GM20000 (cell line): ENCODE measurements at places on chromosomes 5 and 9.

DNA sequence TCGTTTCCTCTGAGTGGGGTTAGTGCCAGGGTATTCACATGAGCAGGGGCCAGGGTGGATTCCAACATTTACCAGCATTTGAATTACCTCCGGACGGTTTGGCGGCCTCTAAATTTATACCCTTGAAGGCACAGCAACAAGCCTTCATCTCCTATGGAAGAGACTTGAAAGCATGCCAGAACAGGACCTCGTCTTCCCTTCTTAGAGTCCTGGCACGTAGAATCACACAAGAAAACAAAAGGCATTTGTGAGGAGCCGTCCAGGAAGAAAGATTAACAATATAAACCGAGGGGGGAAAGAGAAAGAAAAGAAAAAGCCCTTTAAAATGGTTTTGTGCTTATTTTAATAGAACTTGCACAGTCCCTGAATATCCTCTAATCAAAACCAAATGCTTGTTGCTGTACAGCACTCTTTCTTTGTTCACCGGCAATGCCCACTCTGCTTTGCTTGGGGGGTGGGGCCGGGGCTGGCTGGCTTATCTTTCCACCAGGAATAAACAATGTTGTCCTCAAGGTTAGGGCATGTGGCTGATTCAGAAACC lies 575.8 kb upstream of the ZNF462 start:
- no peak for DNase-seq

GRCh38 chr9:109161471-109161870 lies 5.6 kb downstream of the FRRS1L start:
- DNase-seq = no peak

DNA sequence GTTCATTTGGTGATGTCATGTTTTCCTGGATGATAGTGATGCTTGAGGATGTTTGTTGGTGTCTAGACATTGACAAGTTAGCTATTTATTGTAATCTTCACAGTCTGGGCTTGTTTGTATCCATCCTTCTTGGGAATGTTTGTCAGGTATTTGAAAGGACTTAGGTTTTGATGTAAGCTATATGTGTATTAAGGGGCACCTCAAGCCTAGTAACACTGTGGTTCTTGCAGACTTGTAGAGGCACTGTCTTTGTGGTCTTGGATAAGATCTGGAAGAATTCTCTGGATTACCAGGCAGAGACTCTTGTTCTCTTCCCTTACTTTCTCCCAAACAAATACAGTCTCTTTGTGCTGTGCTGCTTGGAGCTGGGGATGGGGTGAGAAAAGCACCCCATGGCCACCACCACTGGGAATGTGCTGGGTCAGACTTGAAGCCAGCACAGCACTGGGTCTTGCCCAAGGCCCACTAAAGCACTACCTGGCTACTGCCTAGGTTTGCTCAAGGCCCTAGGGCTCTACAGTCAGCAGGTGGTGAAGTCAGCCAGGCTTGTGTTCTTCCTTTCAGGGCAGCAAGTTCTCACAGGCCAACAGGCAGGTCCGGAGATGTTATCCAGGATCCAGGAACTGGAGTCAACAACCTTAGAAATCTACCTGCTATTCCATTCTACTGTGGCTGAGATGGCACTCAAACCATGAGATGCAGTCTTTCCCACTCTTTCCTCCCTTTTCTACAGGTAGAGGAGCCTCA lies 49.3 kb upstream of the GNA14 start:
- no peak for DNase-seq

GRCh38 chr9:136220017-136220729 lies 15.2 kb upstream of the LHX3 start:
- DNase-seq = no peak

- DNase-seq = no peak
Measured at GRCh38 chr9:119802133-119802532, 432.9 kb upstream of the BRINP1 start.

DNA sequence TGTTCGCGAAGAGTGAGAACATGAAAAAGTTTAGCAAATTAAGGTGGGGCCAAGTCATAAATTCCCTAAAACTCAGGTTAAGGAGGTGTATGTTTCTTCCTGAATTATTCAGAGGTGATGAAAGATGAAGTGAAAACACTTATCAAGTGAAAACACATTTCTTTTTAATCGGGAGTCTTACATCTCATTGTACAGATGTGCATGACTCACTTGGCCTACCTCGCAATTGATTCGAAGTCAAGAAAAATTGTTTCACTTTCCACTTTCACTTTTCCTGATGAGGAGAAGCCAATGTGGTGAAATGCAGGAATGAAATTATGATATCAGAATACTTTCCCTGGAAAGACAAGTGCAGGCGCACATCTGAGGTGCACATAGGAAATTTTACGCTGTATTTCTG lies 78.7 kb downstream of the SLC25A46 start:
- no peak for DNase-seq

DNA sequence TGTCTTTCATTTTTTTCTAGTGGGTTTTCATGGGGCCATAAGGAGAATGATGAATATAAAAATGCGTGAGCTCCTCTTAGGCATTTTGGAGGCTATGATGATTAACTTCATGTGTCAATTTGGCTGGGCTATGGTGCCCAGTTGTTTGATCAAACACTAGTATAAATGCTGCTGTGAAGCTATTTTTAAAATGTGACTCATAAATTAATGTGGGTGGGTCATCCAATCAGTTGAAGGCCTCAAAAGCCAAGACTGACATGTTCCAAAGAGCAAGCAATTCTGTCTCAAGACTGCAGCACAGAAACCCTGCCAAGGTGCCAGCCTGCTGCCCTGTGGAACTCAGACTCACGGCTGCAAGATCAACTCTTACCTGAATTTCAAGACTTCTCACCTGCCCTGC lies 24.4 kb upstream of the ICE1 start:
- no peak for DNase-seq

GRCh38 chr5:102961671-102962070 lies 158.3 kb downstream of the GIN1 start:
- no peak for DNase-seq

GRCh38 chr5:17895288-17896033 lies 261.2 kb downstream of the TAF11L14 start:
- DNase-seq = no peak

GRCh38 chr5:144405991-144406390 lies 235.3 kb downstream of the KCTD16 start:
- DNase-seq = no peak

DNA sequence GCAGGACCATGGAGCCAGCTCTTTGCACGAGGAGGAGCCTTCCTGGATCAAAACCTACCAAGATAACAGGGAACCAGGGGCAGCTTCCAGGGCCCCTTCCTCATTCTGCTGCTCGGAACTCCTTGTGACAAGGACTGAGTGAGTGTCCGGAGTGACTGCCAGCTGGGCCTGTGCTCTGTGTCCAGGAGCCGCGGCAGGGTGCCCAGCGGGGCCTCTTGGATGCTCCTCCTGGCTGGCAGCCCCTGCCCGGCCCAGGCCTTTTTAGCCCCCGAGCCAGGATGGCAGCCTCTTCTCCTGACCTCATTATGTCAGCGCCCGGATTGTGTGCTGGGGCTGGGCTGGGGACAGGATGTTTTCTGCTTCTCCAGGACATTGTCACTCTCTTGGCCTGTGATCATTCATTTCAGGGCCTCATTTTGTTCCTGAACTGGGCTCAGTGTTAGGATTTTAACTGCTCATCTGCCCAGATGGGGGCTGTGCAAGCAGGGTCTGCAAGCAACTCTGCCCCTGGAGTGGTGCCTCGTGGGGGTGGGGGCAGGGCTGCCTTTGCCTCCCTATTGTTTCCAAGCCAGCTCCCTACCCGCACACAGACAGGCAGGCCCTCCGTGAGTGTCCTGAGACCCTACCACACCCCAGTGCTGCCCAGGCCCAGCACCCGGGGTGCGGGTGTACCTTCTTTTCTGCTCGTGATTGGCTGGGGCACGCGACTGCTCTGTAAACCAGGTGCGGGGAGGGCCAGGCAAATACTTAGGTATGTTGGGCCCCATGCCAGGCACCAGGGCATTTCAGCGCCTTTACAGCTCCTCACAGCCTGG lies 161.6 kb downstream of the COL23A1 start:
- no peak for DNase-seq

DNA sequence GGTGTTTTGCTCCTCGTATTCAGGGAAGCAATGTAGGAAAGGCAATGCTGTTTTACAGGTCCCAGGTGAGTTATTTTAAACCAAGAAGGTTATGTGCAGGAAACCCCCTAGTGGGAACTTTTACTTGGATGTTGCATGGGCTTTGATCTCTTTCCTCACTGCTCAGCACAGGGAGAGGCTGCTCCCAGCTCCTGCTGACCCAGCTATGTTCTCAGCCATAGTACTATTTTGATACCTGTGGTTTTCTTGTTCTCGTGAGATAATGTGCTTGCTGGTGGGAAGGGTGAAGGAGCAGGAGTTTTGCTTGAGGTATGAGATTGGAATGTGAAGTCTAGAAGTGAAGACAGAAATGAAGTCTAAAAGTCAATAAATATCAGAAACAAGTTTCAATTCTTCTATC lies 265.6 kb upstream of the FBXL7 start:
- no peak for DNase-seq

GRCh38 chr9:71112866-71113265 lies 8.6 kb downstream of the TRPM3 start:
- DNase-seq = no peak

DNA sequence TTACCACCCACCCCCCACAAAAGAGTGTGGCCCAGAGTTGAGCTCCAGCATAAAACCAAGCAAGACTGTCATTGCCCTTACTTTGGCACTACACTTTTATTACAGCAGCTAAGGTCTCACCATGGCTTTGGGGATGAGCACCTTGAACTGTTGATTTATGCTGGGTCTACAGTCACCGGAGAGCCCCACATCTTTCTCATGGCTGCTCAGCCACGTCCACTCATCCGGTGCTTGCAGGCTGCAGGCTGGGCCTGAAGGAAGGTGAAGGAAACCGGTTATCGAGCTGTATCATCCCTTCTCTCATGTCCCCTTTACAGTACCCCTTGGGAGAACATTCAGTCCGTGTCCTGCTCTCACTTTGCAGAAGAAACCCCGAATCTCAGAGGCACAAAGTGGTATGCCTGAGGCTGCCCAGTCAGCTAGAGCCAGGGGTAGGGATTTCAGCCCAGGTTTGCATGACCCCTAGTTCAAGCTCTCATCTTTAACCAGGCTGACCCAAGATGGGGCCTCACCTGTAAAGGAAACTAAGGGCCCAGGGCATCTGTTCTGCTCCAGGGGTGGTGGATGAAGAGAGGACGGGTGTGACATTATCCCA lies 11.6 kb downstream of the TMOD1 start:
- DNase-seq = no peak

- no peak for DNase-seq
Measured at GRCh38 chr5:67255881-67256280, 59.3 kb upstream of the CD180 start.

GRCh38 chr5:149496166-149496565 lies 55.1 kb downstream of the CSNK1A1 start:
- DNase-seq = no peak

DNA sequence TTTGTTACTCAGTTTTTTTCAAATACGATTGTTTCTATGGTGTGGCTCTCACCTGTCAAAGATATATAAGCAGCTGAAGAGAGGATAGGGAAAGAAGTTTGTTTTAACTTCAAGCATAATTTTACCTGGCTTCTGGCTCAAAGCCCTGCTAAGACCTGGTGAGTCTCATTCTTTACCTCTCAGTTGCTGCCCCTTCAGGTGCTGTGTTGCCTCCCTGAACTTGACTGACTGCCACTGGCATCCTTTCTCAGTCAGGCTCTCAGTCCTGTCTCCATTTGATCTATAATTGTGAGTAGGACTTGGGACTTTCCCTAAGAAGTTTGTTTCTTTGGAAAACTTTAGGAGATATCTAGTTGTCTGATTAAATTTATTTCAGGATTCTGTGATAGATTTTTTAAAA lies 249.6 kb downstream of the IZUMO3 start:
- DNase-seq = no peak

GRCh38 chr5:149859746-149860145 lies 84.8 kb downstream of the PDE6A start:
- DNase-seq = no peak

- no peak for DNase-seq
Measured at GRCh38 chr9:128055344-128056040, 11.6 kb downstream of the NAIF1 start.
